ENCODE measurements at places on chromosomes 16 and 17.

- no peak for DNase-seq
These were observed 56.5 kb downstream of the SNTB2 start for GRCh38 chr16:69243479-69243878.

GRCh38 chr16:88966986-88967829, 9.8 kb downstream of the CBFA2T3 start:
- DNase-seq = no peak

GRCh38 chr16:2147981-2148671, at the start of gene RAB26:
Gene RAB26, plus strand, starts transcription at chr16:2148625. Its CDS starts 159 bp downstream, at chr16:2148784.
- DNase-seq = peak; percentile 32

DNA sequence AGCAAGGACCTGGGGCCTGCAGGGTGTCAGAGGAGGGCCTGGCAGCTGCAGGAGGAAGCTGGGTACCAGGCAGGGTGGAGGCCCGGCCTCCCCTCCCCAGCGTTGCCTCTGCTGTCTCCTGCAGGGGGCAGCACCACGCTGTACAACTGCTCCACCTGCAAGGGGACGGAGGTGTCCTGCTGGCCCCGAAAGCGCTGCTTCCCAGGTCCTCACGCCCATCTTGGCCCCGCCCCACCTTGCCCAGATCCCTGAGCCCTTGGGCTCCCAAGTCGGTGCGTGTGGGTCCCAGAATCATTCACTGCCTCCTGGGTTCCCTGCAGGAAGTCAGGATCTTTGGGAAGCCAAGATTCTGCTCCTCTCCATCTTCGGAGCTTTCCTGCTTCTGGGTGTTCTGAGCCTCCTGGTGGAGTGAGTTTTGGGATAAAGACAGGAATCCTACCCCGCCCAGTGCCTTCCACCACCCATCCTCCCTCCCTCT, 1.2 kb downstream of the TMEM95 start:
- DNase-seq = peak; percentile 73

DNA sequence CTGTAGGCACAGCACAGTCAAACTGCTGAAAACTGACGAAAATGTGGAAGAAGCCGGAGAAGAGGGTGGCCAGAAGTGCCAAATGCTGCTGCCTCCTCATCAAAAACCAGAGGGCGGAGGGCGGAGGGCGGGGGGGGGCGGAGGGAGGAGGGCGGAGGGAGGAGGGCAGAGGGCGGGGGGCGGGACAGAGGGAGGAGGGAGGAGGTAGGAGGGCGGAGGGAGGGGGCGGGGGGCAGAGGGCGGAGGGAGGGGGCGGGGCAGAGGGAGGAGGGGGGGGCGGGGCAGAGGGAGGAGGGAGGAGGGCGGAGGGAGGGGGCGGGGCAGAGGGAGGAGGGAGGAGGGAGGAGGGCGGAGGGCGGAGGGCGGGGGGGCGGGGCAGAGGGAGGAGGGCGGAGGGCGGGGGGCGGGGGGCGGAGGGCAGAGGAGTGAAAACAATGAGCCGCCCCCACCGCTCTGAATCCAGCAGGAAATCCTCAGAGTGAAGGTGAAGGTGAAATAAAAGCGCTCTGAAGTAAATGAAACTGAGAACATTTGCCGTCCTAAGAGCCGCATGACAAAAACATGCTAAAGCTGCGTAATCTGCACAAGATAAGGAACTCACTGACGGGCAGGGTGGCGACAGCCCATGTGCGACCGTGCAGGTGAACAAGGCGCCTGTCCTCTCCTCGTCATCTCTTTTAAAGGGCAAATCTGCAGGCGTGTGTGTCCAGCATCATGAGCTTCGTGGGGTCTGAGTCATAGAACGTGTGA, 22.6 kb upstream of the CBFA2T3 start:
- DNase-seq = peak; percentile 38

DNA sequence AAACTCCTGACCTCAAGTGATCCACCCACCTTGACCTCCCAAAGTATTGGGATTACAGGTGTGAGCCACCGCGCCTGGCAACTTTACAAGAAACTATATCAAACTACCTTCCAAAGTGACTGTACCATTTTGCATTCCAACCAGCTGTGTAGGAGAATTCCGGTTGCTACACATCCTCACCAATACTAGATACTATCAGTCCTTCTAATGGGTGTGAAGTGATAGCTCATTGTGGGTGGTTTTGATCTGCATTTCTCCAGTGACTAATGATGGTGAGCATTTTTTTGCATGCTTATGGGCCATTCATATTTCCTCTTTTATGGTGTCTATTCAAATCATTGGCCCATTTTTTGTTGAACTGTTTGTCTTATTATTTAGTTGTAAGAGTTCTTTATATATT, 37.7 kb downstream of the SCNN1B start:
- DNase-seq = no peak

DNA sequence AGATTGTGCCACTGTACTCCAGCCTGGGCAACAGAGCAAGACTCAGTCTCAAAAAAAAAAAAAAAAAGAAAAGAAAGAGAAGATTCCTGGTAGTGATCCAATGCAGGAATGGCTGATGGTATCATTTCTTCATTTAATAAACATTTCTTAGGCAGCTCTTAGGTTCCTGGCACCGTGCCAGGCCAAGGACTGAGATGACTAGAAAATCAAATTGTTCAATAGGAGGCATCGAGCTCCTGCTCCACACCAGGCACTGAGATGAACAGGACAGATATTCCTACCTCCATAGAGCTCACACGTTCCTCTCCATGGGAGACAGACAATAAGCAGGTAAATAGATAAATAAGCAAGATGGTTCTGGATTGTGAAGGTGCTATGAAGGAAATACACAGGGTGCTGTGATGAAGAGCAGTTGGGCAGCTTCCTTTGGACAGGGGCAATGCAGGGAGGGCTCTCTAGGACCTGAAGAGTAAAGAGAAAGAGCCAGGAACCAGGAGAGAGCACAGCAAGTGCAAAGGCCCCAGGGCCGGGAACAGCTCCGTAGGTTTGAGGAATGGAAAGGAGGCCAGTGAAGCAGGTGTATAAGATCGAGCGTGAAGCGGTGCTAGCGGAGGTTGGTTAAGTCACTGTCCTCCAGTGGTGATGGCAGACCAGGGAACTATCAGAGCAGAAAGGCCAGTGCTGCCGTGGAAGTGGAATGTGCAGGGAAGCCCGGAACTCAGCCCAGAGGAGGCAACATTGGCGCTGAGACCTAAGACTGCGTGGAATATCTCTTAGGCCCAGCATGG, 26.5 kb upstream of the CRHR1 start:
- no peak for DNase-seq

DNA sequence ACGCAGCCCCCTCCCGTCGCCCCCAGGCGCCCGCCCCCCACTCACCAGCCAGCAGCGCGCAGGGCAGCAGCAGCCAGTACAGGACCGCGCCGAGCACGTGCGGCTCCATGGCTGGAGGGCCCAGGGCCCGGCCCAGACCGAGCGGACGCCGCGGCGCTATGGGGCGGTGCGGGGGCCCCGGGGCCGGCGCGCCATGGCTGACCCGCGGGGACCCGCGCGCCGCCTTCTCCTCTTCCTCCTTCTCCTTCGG, 239 bp downstream of the PIEZO1 start:
- DNase-seq = no peak

DNA sequence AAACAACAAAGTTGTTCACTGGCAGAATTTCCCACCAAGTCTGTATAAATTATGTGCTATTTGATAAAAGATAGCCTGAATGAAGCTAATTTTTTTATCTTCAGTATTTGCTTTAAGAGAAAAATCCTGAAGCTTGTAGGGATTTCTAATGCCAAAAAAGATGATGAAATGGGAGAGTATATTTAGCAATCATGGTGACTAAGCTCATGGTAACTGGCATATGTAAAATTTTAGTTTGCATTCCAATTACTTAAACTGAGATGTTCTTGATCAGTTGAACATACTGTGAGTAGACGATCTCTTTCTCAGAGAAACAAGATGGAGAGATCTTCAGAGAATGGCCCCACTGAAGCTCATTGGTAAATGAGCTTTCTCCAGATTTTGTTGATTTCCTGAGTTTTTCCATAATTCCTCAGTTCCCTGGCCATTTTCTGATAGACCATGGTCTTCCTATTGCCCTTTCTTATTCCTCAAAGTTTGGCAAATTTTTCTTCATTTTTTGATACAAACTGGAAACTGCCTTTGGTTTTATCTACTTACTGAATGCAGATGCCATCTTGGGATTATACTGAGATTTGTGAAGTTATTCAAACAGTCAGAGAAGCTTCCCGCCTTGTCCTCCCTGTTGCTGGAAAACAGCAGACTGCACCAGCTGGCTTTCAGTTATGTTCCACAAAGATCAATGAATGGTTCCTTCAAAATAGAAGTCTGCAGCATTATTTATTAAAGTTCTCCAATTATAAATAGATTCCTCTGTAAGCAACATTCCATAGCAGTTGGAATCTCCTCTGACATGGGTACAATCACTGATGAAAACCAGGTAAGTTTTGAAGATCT, 68.3 kb upstream of the ALOX12 start:
- no peak for DNase-seq

GRCh38 chr17:80760511-80760911, 215.9 kb downstream of the RPTOR start:
- no peak for DNase-seq

- no peak for DNase-seq
These were observed 42.6 kb upstream of the SKAP1 start for GRCh38 chr17:48472411-48473281.

DNA sequence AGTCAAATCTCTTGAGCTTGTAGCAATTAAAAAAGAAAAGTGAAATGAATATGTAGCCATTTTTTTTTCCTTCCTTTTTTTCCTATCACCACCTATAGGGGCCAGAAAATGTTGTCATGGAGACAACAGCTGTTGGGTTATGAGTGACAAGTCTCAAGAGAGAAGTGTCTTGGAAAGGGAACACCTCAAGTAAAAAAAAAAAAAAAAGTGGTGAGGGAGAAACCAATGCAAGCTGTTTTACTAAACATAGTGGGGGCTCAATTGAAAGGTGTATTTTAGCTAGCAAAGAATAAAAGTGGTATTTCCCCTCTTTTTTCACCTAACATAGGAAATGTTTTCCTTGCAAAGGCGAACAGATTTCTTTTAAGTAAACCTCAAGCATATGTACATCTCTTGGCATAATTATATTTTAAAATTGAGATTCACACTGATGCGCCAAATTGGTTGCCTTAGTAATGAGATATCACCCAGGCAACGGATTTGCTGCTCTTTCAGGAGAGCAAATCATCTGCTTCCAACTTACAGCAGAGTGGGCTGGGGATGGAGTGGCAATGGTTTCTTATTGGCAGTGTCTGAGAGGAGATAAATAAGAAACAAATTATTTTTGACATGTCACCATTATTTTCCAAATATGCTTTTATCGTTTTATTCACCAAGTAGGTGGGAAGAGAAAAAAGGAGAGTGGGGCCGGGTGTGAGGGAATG, 183.6 kb downstream of the MYO1D start:
- DNase-seq = no peak

DNA sequence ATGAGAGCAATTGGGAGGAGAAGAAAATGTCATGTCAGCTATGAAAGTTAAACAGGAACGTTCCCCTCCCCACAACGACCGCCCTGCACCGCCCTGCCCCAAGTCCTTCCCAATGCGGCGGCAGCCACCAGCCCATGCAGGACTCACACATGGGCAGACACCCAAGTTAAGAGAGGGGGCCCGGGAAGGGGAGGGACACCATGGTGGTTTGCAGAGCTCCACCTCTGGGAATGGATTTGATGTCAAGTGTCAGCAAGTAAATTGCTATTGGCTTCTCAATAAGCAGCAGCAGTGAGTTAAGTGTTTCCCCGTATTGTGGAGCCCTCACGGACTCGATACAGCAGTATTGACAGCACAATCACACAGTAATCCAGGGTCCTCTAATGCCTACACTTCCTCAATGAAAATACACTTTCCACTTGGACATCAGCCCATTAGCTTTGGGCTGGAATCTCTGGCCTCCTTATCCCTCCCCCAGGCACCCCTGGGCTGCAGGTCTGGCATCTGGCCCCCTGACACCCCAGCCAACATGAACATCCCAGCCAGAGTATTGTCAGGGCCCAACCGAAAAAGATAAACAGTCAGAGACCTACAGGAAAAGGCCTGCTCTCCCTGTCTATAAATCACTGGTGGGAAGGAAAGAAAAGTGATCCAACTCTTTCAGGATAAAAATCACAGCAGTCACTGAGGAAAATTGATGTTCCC, 22.6 kb downstream of the ZFHX3 start:
- no peak for DNase-seq

DNA sequence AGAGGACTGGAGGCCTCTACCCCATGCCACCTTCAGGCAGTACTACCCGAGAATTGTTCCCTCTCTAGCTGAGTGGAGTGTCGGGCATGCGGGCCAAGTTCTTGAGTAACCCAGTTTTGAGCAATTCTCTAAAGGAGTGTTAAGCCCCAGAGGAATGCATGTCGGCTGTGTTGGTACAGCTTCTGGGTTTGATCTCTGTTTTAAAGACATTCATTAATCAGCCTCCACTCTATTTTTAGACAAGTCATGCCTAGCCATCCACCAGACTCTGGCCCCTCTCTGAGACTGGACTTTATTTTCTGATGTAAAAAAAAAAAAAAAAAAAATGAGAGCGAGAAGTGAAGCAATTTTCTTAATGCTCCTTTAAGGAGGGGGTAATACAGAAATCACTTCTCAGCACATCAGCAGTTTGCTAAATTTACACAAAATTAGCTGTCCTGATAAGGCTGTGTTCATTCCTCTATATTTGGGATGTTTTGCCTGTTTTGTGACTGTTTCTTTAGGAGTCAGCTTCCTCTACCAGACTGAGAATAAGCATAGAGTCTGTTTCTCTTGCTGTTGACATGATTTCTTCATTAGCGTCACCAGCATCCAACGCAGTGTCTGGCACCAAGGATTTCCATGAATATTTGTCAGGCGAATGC, 88.7 kb downstream of the AXIN2 start:
- DNase-seq = no peak

DNA sequence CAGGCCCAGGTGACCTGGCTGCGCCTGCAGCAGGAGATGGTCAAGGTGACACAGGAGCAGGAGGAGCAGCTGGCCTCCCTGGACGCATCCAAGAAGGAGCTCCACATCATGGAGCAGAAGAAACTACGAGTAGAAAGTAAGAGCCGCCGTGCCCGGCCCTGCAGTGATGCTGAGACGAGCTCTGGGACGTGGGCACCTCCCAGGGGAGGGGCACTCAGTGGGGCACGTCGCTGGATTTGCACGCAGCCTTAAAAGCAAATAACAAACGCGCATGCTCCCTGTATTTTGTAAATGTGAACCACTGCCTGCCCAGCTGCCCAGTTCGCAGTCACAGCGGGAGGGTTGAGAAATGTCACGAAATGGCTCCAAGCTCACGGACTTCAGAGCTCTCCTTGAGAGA, 15.3 kb upstream of the GAA start:
- DNase-seq = no peak

DNA sequence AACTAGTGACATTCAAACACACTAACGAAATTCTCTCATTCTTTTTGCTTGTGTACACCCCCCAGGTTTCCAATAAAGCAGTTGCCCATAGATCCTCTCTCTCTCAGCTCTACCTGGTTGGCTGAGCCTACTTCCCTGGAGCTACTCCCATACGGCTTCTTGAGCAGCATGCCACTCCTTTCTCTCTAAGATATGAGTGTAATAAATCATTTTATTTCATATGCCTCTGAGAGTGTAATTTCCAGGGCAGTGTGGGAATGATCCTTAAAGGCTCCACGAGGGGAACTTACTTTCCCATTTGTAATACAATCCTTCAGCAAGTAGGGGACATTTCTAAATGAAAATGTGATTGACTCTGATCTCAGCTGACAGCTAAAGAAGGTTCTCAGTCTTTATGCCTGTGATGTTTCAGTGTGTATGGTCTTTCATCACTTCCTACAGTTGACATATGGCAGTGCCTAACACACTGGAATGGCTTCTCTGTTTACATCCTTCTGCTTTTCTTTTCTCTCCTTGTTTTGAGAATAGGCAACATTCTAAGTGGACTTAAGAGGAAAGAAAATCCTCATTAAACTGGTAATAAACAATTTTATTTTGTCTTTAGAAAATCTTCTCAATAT, 1194.3 kb upstream of the CDH8 start:
- no peak for DNase-seq

- no peak for DNase-seq
These were observed 1.2 kb downstream of the SCPEP1 start for GRCh38 chr17:56979091-56979480.

Data from activated gamma-delta T cell treated with anti-CD3 and anti-CD28 coated beads, Interleukin-2, amount 50 U/mL, for 16 hours (primary cell).